ENCODE measurements at places on chromosomes 3 and 15.

GRCh38 chr3:147415286-147415685 lies 6.1 kb downstream of the ZIC1 start:
- DNase-seq, result no peak

GRCh38 chr3:172217877-172218276 lies 178.5 kb downstream of the FNDC3B start:
- no peak for DNase-seq

DNA sequence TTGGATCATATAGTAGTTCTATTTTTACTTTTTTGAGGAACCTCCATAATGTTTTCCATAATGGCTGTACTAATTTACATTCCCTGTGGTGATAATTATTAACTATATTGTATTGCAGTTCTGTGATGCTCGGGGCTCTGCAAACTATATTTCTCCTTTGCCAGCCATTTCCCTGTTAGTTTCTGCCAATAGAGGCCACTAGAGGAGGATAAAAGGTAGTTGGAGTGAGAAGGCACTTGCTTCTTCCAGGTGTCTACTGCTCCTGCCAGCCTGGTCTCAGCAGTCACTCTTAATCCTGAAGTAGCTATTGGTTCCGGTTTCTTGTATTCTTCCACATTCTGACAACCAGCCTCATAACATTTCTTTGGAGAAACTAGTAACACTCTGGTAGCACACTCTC lies 233.9 kb upstream of the GBE1 start:
- DNase-seq, result no peak

DNA sequence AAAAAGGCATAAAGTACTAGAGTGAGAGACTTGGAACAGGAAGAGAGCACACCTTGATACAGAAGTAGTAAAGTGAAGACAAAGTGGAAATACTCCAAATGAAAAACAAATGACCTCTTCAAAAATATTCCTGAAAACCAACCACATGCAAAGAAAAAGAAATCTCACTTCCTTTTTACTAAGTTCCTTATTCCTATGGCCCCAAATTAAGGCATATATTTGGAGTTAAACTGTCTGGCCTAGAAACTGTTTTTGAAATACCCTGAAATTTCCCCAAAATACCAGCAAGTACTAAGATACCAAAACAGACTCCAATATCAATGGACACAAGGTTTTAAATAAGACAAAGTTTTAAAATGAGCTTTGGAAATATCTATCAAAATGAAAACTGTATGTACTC lies 58.2 kb downstream of the ZNF148 start:
- no peak for DNase-seq

- no peak for DNase-seq
These were observed 58.3 kb upstream of the ALDH1A3 start for GRCh38 chr15:100821327-100821726.

DNA sequence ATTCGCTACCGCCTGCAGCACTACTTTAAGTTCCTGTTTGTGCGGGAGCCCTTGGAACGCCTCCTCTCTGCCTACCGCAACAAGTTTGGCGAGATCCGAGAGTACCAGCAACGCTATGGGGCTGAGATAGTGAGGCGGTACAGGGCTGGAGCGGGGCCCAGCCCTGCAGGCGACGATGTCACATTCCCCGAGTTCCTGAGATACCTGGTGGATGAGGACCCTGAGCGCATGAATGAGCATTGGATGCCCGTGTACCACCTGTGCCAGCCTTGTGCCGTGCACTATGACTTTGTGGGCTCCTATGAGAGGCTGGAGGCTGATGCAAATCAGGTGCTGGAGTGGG lies 995 bp downstream of the CHST14 start:
- DNase-seq, result no peak

DNA sequence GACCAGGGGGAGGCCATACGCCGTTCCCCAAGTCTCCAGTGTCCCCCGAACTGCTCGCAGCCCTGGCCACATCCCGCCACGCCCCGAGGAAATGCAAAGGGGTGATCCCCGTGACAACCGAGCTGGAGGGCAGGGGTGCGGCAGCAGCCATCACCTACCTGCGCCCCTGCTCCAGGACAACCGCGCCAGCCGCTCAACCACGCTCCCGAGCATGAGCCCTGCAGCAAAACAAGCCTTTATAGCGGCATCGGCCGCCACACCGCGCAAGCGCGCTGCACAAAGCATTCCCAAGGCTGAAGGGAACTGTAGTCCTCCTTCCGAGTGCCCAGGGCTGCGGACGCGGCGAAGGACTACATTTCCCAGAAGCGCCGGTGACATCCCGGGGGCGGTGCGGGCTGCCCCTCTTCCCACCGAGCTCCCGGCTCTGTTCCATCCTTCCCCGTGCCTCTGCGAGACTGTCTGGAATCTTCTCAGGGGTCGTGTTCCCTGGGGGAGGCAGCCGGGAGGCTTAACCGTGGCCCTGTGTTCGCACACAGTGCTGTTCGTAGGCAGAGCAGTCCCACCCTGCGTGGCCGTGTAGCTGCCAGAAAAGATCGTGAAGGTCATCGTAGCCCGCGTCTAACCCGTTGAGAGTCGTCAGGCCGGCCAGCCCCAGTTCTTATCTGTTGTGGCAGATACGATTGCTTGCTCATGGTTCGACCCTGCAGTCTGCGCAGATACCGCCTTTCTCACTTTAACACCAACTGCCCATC lies at the start of gene ABCC5:
TSS of gene ABCC5 (minus strand) at position 213 of the 752 bp plus-strand sequence. CDS start 3,492 bp downstream, outside the sequence.
- DNase-seq, result peak; percentile 86

GRCh38 chr15:40525855-40526254 lies 39.0 kb downstream of the CCDC32 start:
- DNase-seq, result no peak

DNA sequence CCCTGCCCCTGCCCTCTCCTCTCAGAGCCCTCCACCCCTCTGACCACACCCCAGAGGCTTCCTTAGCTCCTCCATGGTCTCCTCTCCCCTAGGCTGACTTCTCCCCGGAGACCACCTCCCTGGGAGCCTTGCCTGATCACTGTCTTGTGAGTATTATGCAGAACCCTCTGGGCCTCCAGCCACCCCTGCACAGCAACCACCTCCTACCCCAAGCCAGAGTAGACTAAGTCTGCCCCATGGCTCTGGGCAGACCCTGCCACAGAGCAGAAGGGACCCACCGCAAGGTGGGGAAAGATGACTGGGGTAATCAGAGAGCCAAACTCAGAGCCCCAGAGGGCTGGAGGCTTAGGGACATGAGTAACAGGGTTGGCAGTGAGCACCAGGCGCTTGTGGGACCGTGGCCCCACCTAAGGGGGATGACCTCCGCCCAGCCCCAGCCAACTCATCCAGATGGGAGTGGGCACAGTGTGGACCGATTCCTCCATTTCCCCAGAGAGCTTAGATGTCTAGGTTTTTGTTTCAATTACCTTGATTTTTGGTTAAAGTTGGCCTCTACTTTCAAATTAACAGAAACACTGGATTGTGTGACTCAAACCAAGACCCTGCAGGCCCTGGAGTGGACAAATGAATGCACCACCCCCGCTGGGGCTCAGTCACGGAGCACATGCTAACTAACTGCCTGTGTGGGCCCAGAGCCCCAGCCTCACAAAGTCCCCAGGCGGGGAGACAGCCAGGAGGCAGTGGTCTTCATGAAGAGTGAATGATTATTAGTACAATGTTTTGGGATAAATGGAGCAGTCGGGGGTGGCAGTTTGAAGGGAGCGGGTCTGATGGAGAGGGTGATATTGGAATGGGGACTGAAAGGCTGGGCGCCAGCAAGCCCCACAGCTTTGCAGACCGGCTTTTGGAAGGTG lies 119.4 kb upstream of the PRR20G start:
- no peak for DNase-seq

- peak; percentile 82 for DNase-seq
These were observed 4.5 kb downstream of the HEMK1 start for GRCh38 chr3:50573566-50574443.

DNA sequence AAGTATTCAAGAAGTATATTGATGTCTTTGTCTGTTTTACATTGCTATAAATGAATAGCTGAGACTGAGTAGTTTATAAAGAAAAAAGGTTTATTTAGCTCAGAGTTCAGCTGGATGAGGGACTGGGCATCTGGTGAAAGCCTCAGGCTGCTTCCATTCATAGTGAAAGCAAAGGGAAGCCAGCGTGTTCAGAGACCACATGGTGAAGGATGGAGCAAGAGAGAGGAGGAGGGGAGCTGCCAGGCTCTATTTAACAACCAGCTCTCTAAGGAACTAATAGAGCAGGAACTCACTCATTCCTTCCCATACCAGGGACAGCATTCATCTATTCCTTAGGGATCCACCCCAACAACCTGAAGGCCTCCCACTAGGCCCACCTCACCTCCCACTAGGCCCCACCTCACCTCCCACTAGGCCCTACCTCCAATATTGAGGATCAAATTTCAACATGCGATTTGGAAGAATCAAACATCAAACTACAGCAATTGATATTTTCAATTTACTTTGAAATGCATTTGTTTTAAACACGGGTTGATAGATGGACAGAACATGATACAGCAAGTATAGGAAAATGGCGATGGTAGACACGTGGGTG lies 167.5 kb upstream of the HES1 start:
- no peak for DNase-seq

DNA sequence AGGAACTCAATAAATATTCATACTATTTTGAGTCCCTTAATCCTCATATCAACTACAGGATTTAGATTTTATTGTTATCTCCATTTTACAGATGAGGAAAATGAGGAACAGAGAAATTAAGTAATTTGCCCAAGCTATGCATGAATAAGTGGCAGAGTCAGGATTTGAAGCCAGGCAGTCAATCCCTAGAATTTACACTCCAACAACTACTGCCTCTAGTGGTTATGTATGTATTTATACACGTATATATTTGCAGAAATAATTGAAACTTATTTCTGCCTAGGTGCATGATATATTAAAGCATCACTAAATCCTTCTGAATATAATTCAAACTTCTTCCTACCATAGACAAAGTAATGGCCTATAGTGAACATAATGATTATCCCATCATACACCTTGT lies 137.4 kb downstream of the SERPINI1 start:
- no peak for DNase-seq

DNA sequence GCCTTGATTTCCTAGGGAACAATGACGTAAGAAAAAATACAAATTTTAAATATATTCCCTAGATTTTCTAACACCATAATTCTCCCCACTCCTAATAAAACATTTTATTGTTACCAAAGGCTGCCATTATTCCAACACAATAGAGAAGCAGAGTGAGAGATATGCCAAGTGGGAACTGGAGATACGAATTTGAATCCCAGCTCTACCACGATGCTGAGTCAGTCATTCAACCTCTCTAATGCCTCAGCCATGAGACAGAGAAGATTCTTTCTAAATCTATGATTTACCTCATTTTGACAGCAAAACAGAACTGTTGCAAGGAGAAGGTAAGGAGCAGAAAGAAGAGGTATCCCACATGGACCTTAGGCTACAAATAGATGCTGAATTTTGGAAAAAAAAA lies 112.5 kb downstream of the IGF2BP2 start:
- no peak for DNase-seq

GRCh38 chr15:39088156-39088555 lies 492.7 kb upstream of the THBS1 start:
- no peak for DNase-seq

GRCh38 chr15:99508311-99508645 lies 57.5 kb upstream of the MEF2A start:
- no peak for DNase-seq

- DNase-seq, result peak; percentile 45
These were observed 31.7 kb downstream of the PLSCR4 start for GRCh38 chr3:146218880-146219866.

DNA sequence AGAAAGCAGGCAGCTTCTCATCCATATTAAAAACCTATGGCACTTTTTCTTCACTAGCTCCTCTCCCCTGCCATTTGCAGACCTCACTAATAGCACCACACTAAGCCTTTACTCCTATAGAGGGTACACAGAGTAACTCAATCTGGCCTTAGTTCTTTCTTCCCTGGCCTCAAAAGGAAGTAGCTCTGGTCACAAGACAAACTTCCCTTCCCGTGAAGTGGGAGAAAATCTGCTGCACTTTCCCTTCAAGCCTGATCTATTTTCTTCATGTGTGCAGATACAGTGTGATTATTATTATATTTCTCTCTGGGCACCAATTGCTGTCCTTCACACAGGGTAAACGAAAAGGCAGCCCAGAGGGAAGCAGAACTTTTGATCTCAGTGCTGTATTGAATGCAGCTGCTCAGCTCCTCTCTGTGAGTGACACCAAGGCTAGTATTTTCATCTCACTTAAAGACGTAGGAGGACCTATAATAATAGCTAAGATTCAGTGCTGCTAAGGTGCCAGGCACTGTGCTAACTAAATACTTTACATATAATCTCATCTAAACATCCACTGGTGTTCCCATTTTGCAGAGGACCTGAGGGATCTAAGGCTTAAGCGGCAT lies 61.9 kb upstream of the RASGRP1 start:
- DNase-seq, result no peak

GRCh38 chr3:49022688-49023171 lies 809 bp downstream of the NDUFAF3 start:
- no peak for DNase-seq

DNA sequence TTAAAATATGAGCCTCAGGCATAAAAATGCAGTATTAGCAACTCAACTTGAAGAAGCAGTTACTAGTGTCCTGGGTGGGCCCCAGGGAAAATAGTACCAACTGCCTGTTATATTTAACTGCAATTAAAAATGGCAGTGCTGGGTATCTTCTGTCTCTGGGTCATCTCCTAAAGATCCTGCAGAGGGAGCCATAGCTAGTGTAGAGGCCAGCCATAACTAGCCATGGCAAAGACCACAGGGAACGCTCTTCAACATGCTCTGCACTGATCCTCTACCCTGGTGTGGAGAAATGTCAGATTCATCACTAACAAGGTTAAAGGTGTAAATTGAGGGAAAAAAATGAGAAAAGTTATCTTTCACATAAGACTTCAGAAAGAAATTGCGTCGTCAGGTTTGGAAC lies 181.3 kb downstream of the SNRPN start:
- no peak for DNase-seq

GRCh38 chr3:180188512-180189309 lies 152.0 kb upstream of the PEX5L start:
- DNase-seq, result no peak

- DNase-seq, result no peak
These were observed 27.4 kb downstream of the BTD start for GRCh38 chr3:15628967-15629366.

- DNase-seq, result peak; percentile 35
These were observed 9.3 kb downstream of the IRAK2 start for GRCh38 chr3:10173926-10174435.

- peak; percentile 24 for DNase-seq
These were observed 806 bp upstream of the CERS3 start for GRCh38 chr15:100529556-100529955.

DNA sequence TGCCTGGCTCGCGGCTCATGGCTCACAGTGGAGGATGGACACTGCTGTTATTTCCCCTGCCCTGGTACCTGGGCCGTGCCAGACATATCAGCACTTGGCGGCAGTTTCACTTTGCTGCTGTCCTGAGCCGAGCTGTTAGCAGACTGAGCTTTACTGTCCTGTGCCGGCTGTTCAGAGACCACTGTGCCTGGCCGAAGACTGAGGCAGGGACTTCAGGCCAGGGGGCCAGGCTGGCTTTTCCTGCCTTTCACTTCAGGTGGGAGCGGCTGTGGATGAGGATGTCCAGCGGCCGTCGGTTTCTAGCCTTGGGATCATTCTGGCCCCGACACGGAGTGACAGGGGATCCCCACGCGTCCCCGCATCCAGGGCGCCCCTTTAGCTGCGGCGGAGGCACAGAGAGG lies 1.1 kb downstream of the ATP10A start:
- no peak for DNase-seq
